ENCODE measurements at places on chromosomes 16 and 17. TPM values are rescaled to one million over a fixed set of nuclear protein-coding genes. Genes with fewer than 3 reads are reported as not detected.
A peak's percentile ranks its signal among the peaks of the same experiment; 100 is the strongest.

The COASY gene
- 59.2 TPM for total RNA-seq

The CD7 gene
- total RNA-seq: 1.7 TPM

DNA sequence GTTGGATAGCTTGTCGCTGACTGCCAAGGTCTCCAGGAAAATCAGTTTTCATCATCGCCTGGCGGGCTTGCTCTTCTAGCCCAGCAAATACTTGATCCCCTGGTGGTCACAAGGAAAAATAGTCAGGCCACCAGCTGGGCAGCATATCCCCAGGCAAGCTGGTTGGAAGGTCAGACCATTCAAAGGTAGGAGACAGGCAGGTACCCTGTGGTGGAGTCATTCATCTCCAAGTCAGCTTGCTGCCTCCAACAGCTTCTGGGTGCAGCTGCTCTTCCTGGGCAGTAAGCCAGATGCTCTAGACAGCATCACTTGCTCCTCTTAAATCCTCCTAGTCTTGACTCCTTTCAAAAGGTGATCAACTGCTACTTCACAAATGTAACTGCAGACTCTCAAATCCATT is 16.0 kb downstream of the ZNF821 start:
- no peak for DNase-seq

DNA sequence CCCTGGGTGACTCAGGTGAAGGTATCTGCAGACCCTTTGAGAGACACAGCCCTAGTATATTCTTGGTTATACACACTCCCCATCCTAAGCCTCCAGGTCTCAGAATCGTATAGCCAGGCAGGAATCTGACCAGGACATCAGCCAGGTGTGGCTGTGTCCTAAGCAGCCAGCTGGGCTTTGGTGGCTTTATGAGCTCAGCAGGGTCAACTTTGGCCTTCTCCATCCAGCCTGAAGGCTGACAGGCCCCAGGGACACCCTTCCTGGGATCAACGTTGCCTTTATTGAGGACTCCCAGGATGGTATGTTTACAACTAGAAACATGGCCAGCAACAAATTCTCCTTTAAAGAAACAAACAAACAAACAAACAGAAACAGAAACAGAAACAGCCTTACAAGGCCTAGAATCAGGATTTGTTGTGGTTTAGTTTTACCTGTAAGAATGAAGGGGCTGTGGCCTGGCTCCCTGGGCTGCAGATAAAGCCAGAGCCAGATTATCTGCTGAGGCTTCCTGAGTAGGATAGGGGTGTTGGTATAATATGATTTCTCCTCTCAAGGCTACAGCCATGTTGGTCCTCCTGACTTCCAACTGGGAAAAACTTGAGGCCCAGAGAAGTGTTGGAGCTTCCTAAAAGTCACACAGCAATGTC is 8.5 kb downstream of the KIF19 start:
- no peak for DNase-seq

DNA sequence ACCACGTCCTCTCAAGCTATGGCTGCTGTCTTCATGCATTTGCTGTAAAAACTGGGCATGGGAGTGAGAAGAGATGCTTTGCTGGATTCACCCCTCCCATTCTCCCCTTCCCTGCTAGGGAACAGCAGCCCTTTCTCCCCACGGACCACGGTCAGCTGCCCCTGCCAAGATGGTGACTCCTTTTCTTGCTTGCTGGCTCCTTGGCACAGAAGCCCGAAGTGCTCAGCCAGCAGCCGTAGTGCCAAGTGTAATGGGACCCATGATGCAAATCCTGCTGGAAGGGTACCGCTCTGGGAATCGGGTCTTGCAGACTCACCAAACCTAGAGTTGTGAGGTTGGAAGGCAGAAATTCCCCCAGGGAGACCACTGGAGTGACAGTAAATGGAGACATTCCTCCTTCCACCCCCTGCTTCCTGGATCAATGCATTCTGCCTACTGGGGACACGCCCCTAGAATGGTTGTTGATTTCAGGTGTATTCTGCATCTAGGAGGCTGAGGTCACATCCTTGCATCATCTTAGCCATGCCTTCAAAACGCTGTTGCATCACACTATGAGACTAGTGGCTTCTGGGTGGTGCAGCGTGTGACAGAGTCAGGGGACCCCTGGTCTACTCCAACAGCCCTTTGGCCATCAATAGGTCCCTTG is 63.0 kb upstream of the CBX4 start:
- DNase-seq: peak; percentile 37

GRCh38 chr17:68734187-68734900 is 133.2 kb upstream of the FAM20A start:
- DNase-seq: no peak

DNA sequence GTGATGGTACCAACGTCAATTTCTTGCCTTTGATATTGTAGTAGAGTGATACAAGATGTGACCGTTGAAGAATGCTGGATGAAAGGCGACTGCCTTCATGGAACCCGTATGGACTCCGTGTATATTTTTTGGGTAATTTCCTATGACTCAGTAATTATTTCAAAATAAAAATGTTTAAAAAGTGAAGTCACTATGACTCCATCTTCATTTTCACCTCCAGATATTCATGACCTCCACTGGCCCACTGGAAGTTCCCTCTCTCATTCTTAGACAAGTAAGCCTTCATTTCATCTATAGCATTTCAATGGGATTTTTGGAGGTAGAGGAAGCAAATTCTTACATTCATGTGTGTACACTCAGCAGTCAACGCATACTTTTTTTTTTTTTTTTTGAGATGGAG is 111.8 kb upstream of the NUDT7 start:
- DNase-seq: no peak

DNA sequence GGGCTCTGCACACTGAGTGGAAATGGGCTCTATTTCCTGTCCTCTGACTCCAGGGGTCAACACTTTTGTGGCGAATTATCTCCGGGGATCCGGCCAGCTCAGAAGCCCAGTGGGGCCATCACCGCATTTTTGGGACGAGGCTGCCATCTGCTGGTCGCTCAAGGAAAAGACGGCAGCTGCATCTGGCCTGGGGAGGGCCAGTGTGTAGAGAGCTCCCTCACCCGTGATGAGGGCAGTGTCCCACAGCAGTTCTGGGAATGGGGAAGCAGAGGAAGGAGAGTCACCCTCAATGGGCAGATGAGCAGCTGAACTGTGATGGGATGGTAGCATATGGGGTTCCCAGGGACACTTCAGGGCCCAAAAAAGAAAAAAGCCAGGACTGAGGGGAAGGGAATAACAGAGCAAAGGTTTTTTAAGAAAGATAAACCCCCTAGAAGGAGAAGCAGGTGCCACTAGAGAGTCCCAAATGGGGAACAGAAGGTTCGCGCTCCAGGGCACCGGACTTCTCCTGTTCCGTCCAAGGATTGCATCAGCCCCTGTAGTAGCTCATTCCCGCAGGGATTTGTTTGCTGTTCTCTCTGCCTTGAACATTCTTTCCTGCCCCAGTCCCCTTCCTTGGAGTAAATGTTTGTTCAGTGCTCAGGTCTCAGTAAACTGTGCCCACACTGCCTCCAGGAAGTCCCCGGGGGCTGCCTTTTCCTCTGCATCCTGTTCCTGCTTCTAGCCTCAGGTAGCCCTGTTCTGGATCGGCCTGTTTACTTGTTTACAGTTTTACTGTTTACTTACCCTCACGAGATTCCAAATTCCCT is 9.3 kb upstream of the ABCC12 start:
- peak; percentile 90 for DNase-seq

DNA sequence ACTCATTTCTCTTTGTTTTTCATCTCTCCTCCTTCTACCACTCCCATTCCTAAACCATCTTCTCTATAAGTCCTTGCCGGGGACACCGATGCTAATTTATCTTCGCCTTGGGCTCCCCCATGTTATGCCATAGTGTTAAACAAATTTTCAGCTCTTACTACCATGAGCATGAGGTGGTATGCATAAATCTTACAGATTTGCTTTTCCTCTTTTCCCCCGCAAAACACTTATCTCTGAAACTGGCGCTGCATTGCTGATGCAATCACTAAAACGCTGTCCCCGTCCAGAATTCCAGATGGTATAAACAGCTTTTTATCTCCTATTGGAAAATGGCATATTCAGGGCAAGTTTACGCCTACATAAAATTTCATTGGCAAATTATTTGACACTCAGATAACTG is 673.6 kb upstream of the CDH8 start:
- DNase-seq: no peak

The SKAP1 gene
- total RNA-seq: not detected

The CMTM2 gene
- total RNA-seq: 0.48 TPM

- DNase-seq: no peak
Measured at GRCh38 chr17:65143889-65144604, 6.9 kb downstream of the RGS9 start.

- peak; percentile 12 for DNase-seq
Measured at GRCh38 chr16:29978081-29978480, 4.4 kb downstream of the TAOK2 start.

DNA sequence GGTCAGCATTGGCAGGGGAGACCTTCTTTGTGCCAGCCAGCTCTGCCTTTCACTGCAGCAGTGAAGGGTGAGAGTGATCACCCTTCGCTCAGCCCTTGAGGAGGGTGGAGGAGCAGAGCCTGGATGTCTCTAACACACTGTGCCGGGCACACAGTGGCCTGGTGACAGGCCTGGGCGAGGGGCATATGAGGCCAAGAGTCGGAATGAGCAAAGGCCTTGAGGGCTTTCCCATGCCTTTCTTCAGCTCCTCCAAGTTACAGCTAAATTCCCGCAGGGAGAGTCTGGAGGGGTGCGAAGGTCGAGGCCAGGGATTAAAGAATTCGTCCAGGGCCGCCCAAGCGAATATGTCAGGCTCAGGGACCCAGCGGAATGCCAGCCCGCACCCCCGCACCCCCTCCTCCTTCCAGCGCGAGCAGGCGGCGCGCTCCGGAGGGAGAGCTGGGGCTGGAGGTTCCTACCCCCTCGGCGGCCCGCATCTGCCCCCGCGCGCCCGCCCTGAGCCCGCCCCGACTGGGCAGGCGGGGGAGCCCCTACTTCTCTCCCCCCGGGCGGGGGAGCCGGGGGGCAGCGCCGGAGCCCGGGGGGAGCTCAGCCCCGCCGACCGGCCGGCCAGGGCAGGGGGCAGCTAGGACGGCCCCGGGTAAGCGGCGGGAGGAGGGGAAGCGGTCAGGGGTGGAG is at the start of gene RASL10B:
Gene RASL10B, plus strand, starts transcription at position 401 of the 678 bp plus-strand sequence. CDS start 3,546 bp downstream, outside the sequence.
- DNase-seq: peak; percentile 95

DNA sequence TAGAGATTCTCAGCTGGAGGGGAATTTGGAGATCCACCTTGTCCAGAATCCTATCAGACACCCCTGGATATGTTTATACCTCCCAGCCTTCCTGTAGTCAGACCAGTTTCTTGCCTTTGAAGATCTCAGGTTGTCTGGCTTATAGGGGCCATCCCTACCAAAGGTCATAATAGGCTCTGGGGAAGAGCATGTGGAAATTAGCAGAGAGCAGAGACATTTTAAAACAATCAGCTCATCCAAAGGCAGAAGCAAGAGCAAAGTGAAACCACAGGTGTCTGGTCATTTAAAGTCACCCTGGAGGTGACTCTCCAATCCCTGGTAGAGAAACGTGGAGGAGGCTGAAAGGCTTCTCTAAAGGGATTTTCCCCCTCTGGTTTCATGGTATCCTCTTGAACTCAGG is 299.3 kb upstream of the EEF2KMT start:
- no peak for DNase-seq

DNA sequence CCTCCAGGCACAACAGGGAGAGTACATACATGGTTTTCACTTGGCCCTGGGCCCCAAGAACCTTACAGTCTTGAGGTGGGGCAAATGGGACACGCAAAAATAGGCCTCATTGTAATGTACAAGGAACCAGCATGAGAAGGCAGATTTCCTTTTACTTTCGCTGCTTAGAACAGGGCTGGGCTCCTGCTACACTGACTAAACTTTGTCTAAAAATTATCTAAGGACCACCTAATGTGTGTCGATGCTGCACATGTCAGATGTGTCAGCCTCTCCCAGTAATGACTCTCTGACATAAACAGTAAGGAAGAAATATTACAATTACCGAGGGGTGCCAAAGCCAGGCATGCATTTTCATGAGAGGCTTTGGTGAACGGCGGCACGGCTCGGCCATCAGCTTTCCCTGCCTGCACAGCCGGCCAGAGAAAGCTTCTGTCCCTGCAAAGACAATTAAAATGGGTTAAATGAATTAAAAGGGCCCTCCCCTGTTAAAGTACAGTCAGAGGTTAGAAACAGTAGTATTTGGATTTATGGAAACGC is 224.2 kb upstream of the IRX3 start:
- no peak for DNase-seq

- DNase-seq: no peak
Measured at GRCh38 chr16:31870809-31871208, 2.8 kb upstream of the ZNF267 start.

GRCh38 chr17:57750109-57750871 is 5.2 kb upstream of the CCDC182 start:
- DNase-seq: no peak

DNA sequence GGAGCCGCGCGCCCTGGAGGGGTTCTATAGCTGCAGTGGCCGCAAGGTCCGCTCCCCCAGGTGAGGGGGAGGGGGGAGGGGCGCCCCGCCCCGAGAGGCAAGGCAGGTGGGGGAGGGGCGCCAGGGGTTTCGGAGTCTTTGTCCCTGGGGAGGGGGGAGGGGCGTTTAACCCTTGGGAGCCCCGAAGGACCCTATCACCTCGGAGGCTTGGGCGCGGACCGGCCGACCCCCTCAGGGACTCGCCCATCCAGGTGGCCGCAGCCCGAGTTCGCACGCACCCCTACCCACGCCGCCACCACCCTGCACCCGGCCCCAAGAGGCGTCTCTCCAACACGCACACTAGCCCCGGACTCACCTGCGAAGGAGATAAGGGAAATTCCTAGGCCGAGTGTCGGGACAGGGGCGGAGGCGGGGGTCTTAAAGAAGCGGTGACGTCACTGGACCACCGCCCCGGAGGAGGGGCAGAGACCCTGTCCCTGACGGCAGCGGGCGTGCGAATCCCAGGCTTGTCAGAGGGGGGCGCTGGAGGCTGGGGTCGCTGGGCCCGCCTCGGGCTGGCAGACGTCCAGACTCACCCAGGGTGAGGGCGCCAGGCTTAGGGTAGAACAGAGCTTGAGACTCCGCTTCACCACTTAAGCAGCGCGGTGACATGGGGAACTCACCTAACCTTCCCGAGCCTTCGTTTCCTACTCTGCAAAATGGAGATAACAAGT is at the start of gene CLDN6:
Gene CLDN6, minus strand, starts transcription at position 390 of the 713 bp plus-strand sequence. CDS start 2,162 bp downstream, outside the sequence.
- DNase-seq: peak; percentile 98

Data from H7 (cell line).